ENCODE measurements at places on chromosomes 6 and 20.

DNA sequence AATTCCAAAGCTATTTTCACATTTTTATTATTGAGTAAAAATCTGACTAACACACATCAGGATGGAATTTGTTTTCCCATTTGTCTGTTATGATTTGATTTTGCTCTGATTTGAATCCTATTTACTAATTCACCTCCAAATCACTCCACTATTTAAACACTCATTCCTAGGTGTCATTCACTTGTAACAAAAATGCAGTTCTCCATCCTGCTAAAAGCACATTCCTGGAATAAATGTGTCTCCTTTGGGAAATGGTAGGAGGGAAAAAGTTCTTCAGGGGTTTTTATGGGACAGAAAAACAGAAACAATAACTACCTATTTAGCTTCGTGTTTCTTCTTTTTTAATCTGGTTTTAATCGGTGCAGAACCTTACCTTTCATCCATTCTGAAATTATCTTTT lies 494.1 kb upstream of the CITED2 start:
- no peak for DNase-seq

DNA sequence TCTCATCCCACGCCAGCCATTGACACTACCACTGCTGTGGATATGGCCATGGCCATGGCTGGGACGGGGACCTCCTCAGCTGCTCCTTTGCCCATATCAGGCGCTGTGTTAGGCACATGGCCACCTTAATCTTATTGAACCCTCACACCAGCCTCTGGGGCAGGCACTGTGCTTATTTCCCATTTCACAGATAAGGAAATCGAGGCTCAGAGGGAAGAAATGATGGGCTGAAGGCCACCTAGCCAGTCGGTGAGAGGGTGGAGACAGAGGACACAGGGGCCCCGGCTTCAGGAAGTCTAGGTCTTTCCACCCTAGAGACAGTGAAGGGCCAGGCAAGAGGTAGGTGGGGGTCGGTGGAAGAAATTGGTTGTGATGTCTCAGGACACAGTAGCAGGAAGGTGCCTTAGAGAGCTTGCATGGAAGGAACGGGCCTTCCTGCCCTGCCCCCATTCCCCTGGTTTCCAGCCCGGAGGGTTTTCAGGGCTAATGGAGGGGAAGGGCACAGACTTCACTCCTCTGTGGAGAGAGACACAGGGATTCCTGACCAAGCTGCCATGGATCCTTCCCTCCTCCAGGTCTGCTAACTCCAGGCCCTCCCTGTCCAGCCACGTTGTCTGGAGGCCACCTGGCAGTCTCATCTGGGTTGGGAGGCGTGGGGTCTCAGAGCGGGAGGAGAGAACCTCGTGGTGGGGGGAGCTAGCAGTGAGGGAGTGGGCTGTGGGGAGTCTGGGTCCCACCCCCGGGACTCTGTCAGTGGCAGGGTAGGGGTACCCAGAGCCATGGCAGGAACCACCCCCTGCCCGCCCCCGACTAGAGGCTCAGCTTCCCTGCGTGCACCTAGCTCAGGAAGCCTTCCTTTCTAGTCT lies 120.4 kb downstream of the VEGFA start:
- DNase-seq = no peak

DNA sequence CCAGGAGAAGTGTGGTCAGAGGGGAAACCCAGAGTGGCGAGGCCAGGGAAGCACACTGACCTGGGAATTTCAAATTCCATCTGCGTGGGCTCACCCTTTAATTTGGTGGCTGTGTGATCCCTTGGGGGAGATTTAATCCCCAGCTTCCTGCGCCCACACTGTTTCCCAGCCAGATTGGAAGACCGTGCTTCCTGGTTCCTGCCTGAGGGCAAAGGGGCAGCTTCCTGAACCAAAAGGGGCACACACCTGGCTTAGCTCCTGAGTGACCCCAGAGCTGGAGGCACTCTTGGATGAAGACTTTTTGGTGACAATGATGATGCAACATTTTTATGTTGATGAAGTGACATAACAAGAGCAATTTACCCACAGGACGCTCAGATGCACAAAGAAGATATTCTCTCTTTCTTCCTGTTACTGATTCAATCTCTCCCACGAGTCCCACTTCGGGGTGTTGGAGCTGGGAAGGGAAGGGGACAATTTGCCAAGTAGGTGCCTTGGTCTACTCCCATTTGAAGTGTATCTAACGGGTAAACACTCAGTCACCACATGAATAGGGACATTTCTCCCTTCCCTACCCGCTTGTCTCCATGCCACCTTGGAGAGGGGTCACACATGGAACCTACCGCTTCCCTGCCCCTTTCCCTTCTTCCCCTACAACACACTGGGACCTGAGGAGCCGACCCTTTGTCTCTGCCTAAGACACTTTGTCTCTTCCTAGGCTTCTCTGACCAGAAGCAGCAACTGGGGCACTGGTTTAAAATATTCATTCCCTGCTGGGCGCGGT lies 28.6 kb upstream of the CDKN1A start:
- DNase-seq = no peak

DNA sequence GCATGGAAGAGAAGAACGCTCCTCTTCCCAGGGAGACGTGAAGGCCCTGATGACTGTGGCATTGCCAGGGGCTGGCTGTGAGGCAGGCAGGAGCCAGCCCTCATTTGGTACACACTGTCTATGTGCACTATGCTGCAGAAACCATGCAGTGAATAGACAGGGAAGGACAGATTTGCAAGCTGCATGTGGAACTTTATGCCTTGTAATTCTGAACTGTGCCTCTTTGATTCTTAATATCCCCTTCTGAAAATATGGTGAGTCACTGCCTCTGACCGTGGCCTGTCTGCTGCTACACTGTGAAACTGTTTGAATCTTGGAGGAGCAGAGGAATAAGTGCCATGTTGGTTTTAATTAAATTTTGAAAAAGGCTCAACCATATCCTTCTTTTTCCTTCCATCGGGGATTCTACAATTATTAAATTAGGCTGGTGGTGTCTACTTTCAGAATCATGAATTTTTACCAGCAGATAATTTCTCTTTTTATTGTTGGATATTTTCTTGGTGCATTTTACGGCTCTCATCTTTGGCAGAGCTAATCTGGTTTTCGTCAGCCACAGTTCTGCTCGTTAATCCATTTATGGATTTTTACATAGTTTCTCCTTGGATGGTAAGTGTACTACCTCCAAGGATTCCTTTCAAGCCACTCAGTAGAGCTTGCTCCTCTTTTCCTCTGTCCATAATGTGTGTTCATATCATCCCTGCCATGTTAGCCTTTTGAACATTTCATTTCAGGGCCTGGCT lies 301.0 kb upstream of the SLC35B3 start:
- no peak for DNase-seq

- no peak for DNase-seq
Measured at GRCh38 chr6:3532296-3532916, 75.6 kb upstream of the SLC22A23 start.

- DNase-seq = no peak
Measured at GRCh38 chr6:16854986-16855385, 93.7 kb upstream of the ATXN1 start.

GRCh38 chr6:158999154-158999665 lies 792 bp downstream of the RSPH3 start:
- no peak for DNase-seq

- DNase-seq = no peak
Measured at GRCh38 chr6:116159782-116160524, 34.0 kb upstream of the COL10A1 start.

Data from stimulated activated CD8-positive, alpha-beta memory T cell treated with anti-CD3 and anti-CD28 coated beads, Interleukin-7, amount 100 ng/mL, for 4 hours (primary cell).